ENCODE measurements at places on chromosomes 2 and 18.
A peak's percentile ranks its signal among the peaks of the same experiment; 100 is the strongest.

DNA sequence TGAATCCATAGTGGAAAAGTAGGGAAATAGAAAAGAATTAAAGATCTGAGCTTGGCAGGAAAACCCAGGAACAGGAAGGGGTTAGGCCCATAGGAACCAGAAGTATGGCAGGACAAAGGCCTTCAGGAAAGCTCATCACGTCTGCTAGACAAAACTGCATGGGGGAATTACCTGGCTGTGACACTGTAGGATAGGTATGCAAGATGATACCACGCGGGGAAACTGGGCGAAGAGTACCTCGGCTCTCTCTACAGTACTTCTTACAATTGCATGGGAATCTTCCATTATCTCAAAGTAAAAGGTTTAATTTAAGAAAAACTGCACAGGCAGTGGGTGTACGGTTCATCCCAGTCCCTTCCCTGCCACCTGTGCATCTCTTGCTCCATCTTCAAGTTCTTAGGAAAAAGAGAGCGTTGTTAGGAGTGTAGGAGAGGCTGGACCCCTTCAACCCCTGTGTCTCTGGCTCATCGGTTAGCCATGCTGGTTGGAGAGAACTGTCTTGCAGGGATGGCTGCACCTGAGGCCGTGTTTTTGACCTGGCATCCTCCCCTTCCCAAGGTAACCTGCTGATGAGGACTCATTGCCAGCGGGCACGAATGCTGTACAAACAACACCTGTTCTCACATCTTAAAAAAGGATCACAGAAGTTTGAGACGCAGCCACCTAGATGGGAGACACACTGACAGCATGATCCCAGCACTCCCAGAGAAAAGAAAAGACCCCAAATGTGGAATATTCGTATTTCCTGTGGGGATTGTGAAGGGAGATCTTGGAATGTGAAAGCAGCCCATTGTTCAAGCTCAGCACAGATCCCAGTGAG is 120.5 kb upstream of the COPS8 start:
- no peak for DNase-seq

DNA sequence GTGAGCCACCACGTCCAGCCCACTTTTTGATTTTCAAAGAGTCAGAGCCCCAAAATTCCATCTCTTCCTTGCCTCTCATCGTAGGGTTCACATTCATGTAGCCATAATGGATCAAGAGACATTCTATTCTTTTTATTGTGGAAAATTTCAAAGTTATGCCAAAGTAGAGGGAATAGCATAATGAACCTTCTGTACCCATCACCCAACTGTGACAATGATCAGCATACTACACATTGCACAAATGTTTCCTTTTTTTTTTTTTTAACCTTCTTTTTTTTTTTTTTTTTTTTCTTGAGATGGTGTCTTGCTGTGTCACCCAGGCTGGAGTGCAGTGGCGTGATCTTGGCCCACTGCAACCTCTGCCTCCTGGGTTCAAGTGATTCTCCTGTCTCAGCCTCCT is 162.4 kb downstream of the EML6 start:
- no peak for DNase-seq

DNA sequence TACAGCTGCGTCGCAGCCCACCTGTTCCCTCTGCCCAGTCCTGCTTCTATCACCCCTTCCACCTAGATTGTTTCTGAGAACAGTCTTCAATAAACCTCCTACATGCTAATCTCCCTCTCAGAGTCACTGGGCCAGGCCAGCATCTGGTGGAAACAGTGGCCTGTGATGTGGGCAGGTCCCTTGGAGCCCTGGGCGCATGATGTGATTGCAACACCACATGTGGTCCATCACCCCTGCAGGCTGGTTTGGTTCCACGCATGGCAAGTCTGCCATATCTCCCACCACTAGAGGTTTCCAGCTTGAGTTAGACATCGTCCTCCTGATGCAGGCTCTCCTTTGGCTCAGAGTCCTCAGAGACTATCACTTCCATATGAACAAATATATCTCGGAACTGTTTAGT is 83.5 kb downstream of the PRKCE start:
- DNase-seq = no peak

- DNase-seq = no peak
These were observed 66.8 kb upstream of the ASAP2 start for GRCh38 chr2:9139491-9140443.

GRCh38 chr18:75070625-75071483 is 138.1 kb downstream of the PTGR3 start:
- DNase-seq = peak; percentile 37

GRCh38 chr18:63890950-63891304 is 3.4 kb downstream of the SERPINB2 start:
- DNase-seq = no peak

- peak; percentile 64 for DNase-seq
These were observed 324.5 kb upstream of the THUMPD2 start for GRCh38 chr2:40103590-40103989.

DNA sequence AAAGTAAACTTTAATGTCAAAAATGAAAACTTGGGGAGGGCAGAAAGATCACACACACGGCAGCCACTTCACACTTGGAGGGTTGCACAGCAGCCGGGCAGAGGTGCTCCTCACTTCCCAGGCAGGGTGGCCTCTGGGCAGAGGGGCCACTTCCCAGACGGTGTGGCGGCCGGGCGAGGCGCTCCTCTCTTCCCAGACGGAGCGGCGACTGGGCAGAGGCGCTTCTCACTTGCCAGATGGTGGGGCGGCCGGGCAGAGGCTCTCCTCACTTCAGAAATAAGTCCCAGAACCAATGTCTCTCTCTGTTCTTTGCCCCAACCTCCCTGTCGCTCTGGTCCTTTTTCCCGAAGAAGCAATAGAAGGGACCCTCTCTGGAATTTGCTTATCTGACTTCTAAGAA is 65.7 kb upstream of the LRPPRC start:
- DNase-seq = no peak

- DNase-seq = no peak
These were observed 93.1 kb downstream of the GYPC start for GRCh38 chr2:126748929-126749518.

DNA sequence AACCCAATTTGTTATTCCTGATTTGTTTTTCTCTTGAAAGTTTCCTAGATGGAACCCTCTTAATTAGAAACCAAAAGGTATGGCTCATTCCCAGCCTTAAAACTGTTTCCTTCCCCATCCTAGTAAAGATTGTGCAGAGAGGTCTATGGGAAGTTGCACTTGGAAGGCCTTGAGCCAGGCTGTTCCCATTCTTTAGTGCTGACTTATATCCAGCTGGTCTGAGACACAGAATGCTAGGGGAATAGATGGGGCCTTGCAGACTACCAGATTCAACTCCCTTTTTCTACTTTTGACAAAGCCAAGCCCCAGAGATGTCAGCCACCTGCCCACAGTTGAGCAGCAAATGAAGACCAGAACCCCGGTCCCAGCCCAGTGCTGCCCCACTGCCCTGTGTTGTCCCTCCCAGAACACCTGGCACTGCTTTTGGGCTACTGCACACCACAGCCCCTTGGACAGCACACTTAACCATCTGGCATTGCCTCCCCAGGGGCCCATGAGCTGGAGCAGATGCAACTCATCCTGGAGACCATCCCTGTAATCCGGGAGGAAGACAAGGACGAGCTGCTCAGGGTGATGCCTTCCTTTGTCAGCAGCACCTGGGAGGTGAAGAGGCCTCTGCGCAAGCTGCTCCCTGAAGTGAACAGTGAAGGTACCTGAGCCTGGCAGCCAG is 98.2 kb downstream of the MRO start:
- DNase-seq = no peak

- no peak for DNase-seq
These were observed 2.0 kb downstream of the SP9 start for GRCh38 chr2:174336501-174337336.

DNA sequence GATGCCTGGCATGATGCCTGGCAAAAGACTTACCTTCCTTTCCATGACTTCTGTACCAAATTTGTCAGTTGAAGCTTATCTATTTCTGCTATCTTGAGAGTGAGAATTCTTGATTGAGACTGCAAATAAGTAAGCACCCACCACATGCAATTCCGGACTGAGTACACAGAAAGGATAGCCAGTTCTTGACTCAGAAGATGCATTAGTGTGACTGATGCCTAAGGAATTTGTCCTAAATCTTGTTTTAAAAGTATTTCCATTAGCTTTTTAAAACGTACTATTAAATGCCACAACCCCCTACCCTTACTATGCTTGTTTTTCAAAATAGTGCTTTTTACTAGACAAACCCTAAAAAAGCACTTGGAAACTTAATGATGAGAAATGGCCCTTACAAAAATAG is 545 bp downstream of the MPP4 start:
- peak; percentile 50 for DNase-seq

- DNase-seq = no peak
These were observed 11.7 kb downstream of the CYP26B1 start for GRCh38 chr2:72135921-72136320.

DNA sequence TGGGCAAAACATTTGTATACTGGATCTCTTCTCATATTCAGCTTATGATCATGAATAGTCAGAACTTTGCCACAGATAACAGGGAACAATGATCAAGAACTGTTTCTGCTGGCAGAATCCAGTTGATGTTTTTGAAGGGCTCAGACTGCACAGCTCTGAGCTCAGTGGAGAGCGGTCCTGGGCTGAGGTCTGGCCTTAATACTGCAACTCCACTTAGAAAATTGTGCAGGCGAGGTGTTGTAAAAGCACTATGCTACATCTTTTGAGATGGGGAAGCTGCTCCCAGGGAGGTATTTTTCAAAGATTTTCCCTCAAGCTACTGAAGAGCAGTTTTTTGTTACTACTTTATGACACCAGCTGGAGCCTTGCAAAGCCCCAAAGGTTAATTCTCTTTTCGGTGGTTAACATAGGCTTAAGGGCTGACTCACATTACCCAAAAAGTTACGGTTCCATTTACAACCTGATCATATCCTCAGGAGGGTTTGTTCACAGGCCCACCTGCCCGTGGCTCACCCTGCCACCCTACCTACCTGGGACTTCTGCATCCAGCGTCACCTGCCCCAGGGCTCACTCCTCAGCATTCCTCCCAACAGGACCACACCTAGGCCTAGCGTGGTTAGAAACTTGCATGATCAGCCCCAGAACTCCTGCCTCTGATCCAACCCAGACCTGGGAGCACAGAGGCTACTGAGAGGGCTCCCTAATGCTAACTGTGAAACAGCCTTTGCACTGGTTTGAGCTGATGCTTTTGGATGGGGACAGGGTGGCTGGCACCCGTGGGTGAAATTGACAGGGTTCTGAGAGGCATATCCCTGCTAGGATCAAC is 114.4 kb downstream of the NCK2 start:
- no peak for DNase-seq

DNA sequence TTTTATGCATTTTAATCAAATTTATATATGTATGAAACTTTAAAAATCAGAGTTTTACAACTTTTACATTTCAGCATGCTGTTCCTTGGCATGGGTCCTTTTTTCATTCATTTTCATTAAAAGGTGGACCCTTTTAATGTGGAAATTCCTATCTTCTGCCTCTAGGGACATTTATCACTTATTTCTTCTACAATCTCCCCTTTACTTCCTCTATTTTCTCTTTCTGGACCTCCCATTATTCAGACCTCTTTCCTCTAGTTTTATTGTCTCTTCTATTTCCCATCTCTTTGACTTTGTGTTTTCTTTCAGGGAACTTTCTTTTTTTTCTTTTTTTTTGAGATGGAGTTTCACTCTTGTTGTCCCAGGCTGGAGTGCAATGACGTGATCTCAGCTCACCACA is 5.7 kb downstream of the PROC start:
- DNase-seq = no peak
